ENCODE measurements at places on chromosomes 1 and 21.

- DNase-seq, result no peak
These were observed 163.3 kb downstream of the SLC35F3 start for GRCh38 chr1:234067581-234068337.

- no peak for DNase-seq
These were observed 7.4 kb downstream of the CFAP410 start for GRCh38 chr21:44331650-44332307.

- no peak for DNase-seq
These were observed 104.7 kb downstream of the DAB1 start for GRCh38 chr1:57319165-57319564.

DNA sequence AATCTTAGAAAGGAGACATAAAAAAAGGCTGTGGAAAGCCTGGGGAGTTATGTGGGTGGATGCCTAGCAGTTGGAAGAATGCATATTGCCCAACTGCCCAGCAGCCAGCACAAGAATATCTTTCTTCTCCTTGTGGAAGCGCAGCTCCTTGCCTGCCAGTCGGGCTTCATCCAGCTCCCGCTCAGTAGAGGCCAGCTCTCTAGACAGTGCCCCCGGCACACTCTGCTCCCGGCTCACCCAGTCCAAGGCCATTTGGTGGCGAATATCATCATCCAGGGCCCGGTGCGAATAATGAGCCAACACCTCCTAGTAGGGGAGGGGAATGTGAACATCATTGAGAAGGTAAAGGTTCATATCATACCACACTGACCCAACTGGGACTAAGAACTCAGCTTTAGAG lies 9.0 kb upstream of the RBM8A start:
- no peak for DNase-seq

GRCh38 chr1:230266456-230266855 lies 159.7 kb downstream of the PGBD5 start:
- DNase-seq, result no peak

DNA sequence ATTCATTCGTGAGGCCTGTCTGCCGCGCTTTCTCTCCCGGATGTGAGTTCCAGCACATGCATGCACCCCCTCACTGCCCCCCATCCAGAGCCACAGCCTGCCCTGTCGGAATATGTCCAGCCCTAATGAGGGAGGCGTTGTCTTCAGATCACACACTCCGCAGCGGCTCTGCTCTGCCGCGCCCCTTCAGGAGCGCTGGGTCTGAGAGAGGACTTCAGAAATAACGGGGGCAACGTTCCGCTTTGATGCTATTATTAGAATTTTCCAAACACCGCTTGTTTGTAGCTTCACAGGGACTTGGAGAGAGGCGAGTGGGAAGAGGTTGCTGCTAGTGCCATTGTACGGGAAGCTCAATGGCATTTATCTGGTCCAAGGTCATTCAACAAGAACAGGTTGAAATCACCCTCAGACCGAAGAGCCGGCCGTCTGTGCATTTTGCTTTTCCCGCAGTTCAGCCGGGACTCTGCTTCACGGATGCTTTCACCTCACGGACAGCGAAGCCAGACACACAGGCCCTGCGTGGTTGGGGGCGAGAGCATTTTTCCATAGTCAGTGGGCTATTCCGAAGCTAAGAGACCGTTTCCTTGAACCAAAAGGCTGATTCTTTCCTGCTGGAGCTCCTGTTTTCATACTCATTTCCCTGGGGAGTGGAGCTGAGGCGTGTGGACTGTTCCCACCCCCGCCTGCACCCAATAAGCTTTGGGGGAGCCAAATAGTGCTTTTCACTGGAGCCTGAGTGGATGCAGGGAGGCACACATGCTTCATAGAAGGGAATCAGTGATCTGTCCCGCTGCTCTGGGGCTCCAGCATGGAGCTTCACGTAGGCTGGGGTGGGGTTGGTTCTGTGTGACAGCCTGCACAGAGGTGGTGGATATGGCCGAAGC lies 69.7 kb downstream of the GALNT2 start:
- no peak for DNase-seq

DNA sequence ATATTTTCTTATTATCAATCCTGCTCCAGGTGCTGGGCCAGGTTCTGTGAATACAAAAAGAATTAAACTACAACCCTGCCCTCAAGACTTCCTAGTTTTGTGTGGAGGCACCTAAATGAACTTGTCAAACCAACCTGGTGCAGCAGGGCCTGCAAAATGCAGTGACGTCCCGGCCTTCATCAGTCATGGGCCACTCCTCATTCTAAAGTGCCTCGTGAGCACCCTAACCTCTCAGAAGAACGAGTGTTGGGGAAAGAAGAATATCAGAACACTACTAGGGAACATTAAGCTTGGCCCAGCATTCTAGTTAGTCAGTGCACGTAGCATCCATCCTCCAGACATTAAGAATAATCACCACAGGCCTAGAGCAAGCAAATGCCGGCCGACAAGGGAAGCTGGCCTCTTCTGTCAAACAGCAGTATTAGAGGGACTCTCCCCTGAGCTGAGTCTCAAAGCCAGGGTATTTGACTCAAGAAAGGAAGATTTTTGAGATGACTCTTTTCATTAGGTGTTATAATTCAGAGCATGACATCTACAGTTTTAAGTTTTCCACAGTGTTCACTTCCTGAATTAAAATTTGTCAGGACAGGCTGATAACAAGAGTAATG lies 137.9 kb downstream of the SLC45A1 start:
- no peak for DNase-seq

GRCh38 chr1:84923317-84923716 lies 30.3 kb upstream of the LPAR3 start:
- no peak for DNase-seq

DNA sequence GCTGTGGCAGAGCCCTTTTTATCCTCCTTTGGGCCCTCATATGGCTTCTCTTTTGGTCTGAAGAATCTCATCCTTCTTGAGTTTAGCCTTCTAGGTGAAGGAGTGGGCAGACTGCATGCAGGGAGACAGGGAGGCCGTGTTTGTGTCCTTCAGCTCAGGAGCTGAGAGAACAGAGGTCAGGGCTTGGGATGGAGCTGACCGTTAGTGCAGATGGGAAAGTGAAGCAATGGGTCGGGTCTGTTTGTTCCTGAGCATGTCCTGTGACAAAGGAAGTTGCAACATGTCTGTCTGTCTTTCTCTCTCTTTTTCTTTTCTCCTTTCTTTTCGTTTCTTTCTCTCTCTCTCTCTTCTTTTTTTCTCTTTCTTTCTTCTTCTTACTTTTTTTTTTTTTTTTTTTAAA lies 14.9 kb downstream of the MAPKAPK2 start:
- DNase-seq, result no peak

GRCh38 chr21:42455196-42455595 lies 40.8 kb downstream of the RSPH1 start:
- DNase-seq, result no peak

DNA sequence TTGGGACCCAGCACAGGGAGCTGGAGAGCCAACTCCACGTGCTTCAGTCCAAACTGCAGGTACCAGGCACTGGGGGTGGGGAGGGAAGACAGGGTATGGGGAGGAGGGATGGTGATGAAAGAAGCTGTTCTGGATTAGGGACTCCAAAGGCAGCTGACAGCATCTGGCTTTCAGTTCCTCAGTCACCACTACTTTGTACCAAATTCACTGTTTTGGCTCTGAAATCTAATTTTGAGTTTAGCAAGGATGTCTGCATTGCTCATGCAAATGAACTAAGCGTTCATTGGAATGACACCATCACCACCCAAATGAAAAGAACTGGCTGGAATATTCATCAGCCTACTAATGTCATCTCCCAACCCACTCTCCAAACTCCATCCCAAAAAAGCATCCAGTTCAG lies 8.7 kb downstream of the C1orf74 start:
- DNase-seq, result no peak

- no peak for DNase-seq
These were observed 58.2 kb downstream of the WLS start for GRCh38 chr1:68173936-68174737.

DNA sequence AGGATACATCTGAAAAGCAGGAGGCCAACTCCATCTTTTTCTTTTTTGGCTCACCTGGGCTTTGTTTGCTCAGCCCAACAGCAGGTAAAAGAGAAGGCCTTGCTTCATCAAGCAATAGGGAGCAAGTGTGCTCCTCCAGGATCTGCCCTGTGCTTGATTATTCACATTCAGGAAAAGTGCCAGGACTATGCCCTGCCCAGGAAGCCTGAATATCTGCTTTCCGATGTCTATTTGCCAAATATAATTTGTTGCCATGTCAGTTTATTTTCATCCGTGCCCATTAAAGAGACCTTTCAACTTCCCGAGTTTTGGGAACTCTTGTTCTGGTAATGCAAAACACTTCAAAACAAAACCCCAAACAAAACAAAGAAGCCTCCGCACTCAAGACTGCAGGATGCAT lies 185.3 kb downstream of the CDC7 start:
- no peak for DNase-seq

- no peak for DNase-seq
These were observed 89.3 kb upstream of the EDEM3 start for GRCh38 chr1:184843732-184844495.

DNA sequence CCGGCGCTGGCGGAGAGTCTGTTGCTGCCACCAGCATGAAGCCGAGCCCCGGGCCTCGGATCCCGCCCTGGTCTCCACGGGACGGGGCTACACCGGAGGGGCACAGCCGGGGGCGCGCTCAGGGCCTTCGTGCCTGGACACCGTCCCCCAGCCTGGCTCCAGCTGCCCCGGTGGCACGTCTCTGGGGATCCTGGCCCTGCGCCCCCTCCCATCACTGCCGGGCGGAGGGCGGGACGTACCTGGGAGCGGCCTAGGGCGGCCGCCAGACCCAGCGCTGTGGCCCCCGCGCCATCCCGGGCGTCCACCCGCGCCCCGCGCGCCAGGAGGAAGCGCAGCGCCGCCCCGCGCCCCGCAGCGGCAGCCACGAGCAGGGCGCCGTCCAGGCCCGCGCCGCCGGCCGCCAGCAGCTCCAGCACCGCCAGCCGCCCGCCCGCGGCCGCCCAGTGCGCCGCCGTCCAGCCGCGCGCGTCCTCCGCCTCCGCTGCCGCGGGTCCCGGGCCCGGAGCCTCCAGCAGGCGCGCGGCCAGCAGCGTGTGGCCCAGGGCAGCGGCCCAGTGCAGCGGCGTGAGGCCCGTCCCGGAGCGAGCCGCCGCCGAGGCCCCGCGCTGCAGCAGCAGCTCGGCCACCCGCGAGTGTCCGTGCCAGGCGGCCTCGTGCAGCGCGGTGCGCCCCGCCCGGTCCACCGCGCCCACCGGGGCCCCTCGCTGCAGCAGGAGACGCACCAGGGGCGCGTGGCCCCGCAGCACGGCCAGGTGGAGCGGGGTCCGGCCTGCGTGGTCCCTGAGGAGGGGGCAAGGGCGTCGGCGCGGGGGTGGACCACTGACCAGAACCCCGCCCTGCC lies 1.0 kb downstream of the ANKRD65 start:
- DNase-seq, result no peak

DNA sequence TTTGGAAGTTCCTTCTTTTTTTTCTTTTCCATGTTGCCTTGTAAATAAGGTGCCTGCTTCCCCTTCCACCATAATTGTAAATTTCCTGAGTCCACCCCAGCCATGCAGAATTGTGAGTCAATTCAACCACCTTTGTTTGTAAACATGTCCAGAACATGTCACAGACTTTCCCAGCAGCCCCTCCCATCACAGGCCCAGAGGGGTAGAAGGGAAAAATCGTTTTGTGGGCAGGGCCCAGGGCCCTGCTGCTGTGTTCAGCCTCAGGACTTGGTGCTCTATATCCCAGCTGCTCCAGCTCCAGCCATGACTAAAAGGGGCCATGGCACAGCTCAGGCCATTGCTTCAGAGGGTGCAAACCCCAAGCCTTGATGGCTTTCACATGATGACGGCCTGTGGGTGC lies 384.6 kb upstream of the NCAM2 start:
- DNase-seq, result no peak

- no peak for DNase-seq
These were observed 124.7 kb downstream of the SYF2 start for GRCh38 chr1:25107643-25108010.

DNA sequence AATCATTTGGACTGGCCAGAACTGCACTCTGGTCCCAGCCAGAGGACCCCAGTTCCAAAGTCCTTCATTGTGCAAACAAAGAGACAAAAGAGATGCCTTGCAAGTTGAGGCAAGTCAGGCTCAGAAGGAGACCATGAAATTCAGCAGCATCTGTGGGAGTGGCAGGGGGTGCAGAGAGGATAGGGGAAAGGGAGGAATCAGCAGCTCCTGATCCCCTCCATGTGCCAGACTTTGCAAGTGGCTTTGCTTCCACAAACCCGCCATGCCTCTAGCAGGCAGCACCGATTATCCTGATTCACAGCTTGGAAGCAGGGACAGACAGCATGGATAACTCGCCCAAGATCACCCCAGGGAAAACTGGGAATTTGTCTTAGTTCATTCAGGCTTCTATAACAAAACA lies 2.1 kb upstream of the CAPN9 start:
- no peak for DNase-seq

DNA sequence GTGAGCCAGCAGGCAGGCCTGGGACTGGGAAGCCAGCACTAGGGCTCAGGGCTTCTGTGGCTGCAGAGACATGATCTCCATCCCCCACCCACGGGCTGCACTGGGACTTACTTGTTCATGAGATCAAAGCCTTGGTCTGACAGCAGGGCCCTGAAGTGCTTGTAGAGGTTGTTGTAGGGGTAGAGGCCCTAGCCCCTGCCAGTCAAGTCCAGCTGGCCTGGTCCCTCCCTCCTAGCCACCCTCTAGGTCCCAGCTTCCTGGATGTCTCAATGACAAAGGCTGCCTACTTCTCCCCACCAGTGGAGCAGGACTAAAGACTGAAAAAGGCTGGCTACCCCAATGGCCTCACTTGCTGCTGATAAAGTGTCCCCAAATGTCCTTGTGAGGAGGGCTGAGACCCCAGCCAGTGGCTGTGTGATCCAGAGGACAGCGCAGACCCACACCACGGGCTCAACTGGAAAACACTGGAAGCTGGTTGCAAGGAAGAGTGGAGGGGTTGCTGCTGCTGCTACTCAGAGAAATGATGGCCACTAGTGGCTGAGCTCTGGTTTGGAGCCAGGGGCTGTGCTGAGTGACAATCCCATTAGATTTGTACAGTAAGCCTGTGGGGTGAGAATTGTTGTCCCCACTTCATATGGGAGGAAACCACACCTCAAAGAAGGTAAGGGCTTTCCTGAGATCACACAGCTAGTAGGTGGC lies 1.4 kb downstream of the HTR1D start:
- no peak for DNase-seq

- no peak for DNase-seq
These were observed 20.6 kb downstream of the COL6A2 start for GRCh38 chr21:46118316-46119143.

DNA sequence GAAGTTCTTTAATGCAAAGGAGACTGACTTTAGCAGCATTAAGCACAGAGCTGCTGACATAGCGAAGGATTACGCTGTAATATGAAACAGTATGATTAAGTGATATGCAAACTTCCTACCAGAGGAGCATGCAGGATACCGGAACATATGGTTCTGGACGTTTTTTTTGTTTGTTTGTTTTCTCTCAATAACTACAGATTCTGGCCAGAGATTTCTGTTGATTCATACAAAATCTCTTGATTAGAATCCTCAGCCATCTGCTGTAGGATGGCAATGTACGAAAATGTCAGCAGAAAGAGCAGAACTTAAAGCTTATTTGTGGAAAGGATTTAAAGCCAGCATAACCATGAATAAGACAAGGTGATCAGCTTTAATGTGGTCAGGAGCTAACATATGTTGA lies 970.7 kb downstream of the KCNT2 start:
- DNase-seq, result no peak
